Mucosa of descending colon (tissue), 3 donors: ENCODE measurements at places on chromosomes 13 and 19.

DNA sequence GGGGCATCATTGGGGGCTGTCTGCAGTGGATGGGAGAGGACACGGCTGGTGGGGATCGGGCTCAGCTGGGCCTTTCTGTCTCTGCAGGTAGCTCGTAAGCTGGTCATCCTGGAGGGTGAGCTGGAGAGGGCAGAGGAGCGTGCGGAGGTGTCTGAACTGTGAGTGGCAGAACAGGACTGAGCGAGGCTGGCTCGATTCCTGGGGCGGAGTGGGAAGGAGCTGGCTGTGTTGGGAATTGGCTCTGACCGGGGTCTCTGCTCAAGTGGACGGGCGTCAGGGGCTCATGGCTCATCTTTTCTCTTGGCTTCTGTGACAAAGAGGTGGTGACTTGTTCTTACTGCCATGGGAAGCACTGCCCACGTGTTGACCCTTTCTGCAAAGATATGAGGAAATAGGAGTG, 11.6 kb downstream of the TPM4 start:
- no peak for DNase-seq

- no peak for DNase-seq
Observed at GRCh38 chr13:57075588-57075987, 65.1 kb upstream of the PRR20A start.

DNA sequence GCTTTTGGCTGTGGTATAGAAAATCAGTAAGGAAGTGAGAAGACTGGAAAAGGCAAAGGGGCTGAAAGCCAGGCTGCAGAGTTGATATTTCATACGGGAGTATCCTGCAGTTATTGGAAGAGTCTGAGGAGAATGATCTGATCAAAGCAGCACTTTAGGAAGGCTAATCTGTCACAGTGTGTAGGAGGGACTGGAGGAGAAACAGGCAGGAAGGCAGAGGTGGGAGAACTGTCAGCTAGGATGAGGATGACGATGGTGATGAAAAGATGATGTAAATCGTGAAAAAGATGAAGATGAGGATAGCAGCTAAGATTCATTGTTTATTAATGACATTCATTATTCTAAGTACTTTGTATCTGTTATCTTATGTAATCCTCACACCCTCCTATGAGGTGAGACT, 123.0 kb downstream of the DNAJC15 start:
- no peak for DNase-seq

DNA sequence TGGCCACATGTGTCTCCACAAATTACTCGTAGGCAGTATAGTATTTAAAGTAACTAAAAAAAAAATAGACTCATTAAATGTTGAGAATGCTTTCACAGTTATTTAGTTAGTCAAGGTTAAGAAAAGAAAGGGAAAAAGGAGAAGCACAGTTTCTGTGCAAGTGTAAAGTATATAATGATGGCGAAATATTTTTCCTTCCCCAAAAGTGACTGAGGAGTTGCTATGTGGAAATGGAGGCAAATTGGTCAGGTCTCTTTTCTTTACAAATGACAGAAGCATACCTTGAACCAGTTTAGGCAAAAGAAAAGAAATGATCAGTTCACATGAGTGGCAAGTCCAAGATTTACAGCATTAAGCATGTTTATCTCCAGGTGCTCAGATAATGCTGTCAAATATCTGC, 18.0 kb downstream of the CSNK1A1L start:
- DNase-seq = no peak

- DNase-seq = peak; percentile 61
Observed at GRCh38 chr19:19554074-19555023, 16.3 kb downstream of the CILP2 start.

DNA sequence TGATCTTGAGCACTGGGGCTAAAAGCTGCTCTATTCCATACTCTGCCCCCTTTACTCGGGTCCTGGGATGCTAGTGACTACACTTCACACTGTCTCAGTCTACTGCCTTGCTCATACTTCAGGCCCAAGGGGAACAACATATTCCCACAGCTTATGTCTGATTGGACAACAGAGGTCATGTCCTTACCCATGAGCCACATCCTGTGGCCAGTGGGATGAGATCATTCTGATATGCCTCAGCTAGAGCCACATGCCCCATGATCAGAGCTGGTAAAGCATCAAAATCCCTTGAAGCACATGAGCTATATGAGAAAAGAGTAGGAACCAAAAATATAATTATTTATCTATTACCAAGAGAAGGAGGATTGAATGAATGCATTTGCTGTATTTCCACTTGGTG, 290.1 kb upstream of the TSHZ3 start:
- no peak for DNase-seq

GRCh38 chr13:81927347-81927746, 1586.4 kb upstream of the SPRY2 start:
- no peak for DNase-seq

DNA sequence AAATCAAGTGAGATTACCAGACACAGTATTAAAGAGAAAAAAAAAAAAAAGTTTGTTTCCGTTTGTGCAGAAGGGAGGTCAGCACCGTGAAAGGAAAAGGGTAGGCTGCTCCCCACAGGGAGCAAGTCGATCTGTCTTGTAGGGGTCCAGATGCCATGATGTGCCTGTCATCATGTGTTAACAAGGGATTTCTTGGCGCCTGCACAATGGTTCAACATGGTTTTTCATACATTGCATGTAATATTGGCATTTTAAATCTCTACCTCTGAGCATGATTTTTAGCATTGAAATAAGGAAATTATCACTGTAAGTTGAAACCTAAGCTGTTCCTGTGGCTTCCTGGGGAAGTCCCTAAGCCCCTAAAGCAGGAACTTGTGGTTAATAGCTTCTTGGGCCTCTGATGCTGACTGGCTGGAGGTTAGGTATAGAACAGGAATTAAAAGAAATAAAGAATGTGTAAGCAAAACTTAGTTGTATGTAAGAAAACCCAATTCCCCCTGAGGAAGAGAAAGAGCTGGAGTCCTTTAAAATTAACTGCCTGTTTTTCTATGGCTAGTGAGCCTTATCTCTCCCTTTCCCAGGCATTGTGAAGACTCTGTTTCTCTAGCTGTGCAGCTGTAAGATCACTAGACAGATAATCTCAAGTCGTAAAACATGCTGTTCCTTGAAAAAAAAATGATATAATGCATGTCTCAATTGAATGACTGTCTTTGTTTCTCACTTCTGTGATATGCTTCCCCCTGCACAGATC, 7.4 kb upstream of the FCGBP start:
- no peak for DNase-seq

GRCh38 chr13:24922387-24922744, 158.4 kb downstream of the RNF17 start:
- DNase-seq = peak; percentile 39

- DNase-seq = no peak
Observed at GRCh38 chr13:50677687-50678463, 165.6 kb downstream of the DLEU7 start.

GRCh38 chr13:21738630-21739029, 67.8 kb downstream of the FGF9 start:
- DNase-seq = no peak

GRCh38 chr13:50998326-50998725, 88.7 kb downstream of the RNASEH2B start:
- DNase-seq = no peak

GRCh38 chr19:4539693-4540581, at the start of gene LRG1:
Gene LRG1, minus strand, starts transcription at chr19:4540036. Its CDS starts 23 bp downstream, at chr19:4540013.
- DNase-seq = peak; percentile 88

DNA sequence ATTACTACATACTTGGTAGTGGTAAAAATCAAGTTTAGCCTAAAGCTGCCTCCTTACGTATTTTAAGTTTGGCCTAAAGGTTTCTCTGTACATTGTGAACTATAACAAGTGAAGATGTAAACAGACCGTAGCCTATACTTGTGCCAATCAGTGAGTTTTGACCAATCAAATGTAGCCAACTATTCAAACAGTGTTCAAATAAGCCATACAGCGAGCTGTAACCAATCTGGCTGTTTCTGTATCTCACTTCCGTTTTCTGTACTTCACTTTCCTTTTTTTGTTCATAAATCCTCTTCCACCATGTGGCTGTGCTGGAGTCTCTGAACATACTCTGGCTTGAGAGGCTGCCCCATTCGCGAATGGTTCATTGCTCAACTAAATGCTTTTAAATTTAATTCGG, 2504.6 kb downstream of the PCDH9 start:
- DNase-seq = no peak

DNA sequence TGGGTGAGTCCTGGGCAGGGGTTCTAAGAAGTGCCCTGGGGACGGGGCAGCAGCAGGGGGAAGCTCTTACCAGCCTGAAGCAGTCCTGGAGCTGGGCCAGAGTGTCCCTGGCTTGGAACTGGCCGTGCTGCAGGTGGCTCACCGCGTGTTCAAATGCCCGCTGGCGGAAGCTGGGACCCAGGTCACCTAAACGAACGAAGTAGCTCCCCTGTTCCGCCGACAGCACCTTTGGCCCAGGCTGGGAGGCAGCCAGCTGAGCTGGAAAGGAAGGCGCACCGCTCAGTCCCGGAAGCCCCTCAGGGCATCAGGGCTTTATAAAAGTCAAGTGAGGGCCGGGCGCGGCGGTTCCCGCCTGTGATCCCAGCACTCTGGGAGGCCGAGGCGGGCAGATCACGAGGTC, 9.6 kb downstream of the PLIN4 start:
- no peak for DNase-seq

DNA sequence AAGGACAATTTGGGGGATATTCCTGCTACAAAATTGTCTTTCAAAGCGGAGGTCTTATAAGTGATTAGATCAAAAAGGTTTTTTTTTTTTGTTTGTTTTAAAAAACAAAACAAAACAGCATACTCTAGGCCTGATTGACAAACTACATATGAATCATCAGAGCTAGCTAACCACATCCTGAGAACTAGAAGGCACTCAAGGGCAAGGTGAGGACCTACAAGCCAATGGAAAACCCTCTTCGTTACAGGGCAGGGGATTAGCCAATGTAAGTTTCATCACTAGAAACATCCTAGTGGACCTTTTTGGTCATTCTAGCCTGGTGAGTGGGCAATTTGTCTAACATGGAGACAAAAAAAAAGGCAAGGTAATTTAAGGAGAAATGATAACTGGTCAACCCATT, 428.6 kb downstream of the RFC3 start:
- DNase-seq = no peak

DNA sequence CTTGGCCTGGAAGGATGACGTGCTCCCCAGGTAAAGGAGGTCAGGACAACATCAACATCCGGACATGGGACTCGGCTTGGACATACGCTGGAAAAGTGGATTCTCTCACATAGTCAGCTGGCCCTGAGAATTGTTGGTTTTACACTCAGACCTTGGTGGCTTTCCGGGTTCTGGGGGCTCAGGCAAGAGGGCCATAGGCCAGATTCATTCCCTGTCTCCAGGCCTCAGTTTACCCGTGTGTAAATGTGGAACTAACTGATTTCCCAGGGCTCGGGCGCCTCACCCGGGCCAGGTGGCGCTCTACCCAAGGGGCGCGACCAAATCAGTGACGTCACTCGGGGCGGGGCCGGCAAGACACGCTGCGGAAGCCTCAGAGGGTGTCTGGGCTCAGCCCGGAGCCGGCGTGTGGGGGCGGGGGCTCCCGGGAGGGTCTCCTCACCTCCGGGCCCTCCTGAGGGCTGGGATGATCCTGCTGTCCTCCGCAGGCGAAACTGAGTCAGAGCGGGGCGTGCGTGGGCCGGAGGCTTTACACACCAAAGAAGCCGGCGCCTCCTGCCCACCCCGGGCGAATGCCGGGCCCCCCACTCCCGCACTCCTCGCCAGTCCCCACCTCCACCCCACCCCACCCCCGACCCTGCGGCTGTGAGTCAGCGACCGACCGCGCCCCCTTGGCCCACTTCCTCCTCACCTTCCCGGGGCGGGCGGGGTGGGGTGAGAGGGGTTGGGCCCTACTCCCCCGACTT, 862 bp upstream of the VASP start:
- peak; percentile 98 for DNase-seq

DNA sequence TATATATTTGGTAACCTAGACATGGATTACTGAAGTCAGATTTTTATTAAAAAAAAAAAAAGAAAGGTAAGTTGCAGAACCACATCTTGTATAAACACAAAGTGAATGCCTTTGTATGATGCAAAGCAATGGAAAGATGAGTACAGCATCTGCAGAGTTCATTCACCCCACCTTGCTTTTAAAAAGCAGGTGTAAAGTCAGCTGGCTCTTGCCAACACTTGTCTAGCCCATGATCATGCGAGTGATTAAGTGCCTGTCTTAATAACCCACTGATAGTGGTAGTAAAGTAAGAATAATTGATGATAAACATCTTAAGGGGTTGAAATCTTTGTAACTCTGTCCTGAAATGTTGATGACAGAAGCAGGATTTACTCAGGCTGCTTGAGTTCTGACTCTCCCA, 710.4 kb downstream of the EFNB2 start:
- no peak for DNase-seq

GRCh38 chr19:3902317-3902973, 22.0 kb downstream of the ATCAY start:
- no peak for DNase-seq

DNA sequence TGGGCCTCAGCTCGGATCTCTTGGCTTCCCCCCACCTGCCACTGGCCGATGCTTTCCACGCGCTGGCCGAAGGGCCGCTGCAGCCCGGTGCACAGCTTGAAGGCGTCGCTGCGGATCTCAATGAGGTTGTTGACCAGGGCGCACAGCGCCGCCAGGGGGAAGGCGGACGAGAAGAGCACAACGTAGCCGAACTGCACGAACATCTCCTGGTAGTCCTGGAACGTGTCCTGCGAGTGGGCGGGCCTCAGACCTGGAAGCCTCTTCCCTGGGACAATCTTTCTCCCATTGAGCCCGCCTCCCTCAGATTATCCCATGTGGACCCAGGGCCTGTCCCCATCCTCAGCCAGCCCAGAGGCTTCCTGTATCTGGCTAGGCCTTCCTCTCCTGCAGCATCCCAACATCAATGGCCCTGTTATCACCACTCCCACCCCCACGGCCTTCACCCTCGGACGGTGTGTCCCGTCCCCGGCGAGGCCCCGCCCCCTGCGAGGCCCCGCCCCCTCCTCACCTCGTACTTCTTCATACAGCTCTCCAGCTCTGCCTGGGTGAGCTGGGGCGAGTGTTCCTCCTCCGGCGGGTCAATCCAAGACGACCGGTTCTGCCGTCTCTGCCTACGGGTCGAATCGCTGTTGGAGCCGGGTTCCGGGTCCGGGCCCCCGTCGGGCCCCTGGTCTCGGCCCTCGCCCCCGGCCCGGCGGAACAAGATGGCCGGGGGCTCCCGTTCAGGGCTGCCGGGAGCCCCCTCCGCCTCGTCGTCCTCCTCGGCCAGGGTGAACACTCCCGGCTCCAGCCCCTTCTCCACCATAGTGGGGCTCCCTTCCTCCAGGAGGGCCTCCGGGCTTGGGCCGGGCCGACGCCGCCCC, 6.8 kb downstream of the ANO8 start:
- peak; percentile 90 for DNase-seq

GRCh38 chr19:49157445-49158224, at the start of gene TRPM4:
Gene TRPM4, plus strand, starts transcription at chr19:49157792. Its CDS starts 75 bp downstream, at chr19:49157867.
- peak; percentile 98 for DNase-seq
